ENCODE measurements at places on chromosomes 6 and 20.

DNA sequence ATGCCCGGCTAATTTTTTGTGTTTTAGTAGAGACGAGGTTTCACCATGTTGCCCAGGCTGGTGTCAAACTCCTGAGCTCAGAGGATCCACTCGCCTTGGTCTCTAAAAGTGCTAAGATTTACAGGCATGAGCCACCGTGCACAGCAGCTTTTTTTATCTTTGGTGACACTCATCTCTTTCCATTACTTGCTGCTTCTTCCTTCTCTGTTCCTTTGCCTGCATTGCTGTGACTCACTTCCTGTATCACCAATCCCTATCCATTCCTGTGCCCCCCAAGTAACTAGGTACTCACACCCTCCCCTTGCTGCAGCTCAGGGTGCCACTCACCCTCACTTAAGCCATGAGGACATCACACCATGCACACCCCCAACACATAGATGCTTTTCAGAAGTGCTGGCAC, 24.6 kb downstream of the KHDC1L start:
- no peak for DNase-seq

- DNase-seq = no peak
Measured at GRCh38 chr6:108998485-108998884, 96.2 kb downstream of the SESN1 start.

- no peak for DNase-seq
Measured at GRCh38 chr6:33320315-33321181, 3.0 kb upstream of the ZBTB22 start.

DNA sequence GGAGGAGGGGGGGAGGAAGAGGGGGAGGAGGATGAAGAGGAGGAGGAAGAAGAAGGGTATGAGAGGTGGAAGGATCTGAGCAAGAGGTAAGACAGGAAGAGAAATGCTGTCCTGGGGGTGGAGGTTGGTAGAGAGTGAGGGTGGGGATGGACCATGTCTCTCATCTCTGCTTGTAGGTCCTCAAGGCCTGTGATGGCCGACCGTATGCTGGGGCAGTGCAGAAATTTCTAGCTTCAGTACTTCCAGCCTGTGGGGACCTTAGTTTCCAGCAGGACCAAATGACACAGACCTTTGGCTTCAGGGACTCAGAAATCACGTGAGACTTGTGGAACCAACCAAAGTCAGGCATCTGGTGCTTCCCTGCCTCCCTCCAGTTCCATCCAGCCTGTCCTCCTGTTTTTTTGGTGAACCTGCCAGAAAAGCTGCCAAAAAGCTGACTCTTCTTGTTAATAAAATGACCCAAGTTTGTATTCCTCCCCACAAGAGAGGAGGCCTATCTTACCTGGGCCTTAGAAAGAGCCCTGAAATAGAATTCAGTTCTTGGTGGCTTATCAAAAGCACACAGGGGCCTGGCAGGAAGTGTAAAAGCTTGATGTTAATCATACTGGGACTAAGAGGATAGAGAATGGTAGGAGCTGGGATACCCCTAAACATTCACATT, 2.5 kb upstream of the C4A start:
- DNase-seq = no peak

DNA sequence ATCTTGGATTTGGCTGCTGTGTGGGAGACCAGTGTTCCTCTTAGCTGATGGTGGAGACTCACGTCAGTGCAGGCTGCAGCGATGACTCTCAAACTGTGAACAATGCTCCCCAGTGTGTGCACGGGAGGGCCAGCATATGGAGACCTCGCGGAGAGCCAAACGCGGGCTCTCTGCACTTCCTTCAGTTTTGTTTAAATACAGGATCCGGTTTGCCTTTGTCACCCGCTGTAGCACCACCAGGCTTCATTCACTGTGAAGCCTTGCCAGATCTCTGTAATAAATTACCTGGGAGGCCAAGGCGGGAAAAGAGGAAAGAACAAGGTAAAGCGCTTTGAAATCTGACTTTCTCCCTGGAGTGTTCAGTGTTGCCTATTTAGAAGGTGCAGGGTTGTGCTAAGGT, 30.7 kb upstream of the TMEM14A start:
- DNase-seq = no peak

DNA sequence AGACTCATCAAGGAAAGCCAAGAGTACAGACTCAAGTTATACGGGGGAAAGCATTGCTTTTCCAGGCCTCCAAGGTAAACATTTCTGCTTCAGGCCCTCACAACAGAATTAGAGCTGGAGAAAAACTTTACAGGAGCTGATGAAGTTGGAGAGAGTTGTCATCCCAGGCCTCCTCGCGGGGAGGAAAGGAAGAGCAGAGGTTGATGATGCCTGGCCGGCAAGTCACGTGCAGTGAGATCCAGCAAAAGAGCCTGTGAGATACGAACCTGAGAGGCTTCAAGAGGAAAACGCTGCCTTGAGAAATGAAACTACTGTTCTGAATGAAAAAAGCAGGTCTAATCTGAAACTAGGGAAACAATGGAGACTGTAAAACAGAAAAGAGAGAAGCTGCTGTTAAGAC, 122.9 kb downstream of the FAM120B start:
- no peak for DNase-seq

GRCh38 chr20:61855286-61855685, 210.4 kb downstream of the TAF4 start:
- DNase-seq = no peak

GRCh38 chr6:19892260-19892659, 55.1 kb downstream of the ID4 start:
- no peak for DNase-seq

DNA sequence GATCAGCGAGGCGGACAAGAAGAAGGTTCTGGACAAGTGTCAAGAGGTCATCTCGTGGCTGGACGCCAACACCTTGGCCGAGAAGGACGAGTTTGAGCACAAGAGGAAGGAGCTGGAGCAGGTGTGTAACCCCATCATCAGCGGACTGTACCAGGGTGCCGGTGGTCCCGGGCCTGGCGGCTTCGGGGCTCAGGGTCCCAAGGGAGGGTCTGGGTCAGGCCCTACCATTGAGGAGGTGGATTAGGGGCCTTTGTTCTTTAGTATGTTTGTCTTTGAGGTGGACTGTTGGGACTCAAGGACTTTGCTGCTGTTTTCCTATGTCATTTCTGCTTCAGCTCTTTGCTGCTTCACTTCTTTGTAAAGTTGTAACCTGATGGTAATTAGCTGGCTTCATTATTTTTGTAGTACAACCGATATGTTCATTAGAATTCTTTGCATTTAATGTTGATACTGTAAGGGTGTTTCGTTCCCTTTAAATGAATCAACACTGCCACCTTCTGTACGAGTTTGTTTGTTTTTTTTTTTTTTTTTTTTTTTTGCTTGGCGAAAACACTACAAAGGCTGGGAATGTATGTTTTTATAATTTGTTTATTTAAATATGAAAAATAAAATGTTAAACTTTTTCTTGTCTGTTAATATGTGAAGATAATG, 2.2 kb downstream of the HSPA1B start:
- no peak for DNase-seq

DNA sequence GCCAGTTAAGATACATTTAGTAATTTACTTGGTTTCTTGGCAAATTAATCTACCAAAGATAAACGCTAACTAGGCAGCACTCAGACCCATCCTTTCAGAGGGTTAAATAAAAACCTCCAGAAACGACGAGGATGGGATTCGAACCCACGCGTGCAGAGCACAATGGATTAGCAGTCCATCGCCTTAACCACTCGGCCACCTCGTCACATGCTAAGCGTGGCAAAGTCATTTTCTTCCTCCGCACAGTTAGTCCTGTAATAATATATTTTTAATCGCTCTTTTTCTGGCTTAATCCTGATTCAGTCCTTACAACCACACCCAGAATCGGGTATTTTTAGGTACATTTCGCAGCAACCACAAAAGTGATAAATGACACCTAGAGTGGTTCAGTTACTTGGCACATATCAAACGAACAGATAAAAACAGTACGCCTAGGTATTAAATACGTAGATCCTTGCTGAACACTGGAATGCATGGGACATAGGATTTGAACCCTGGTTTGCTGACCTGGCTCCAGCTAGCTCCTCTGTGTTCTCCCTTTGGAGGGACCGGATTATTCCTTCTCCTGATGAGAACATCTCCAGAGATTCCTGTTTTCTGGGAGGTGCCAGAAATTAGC, 71.6 kb downstream of the GPX5 start:
- no peak for DNase-seq

GRCh38 chr6:33838983-33839382, 35.2 kb upstream of the MLN start:
- no peak for DNase-seq

GRCh38 chr20:21208999-21209398, 83.1 kb downstream of the KIZ start:
- no peak for DNase-seq

- no peak for DNase-seq
Measured at GRCh38 chr6:107793191-107793590, 30.9 kb downstream of the SCML4 start.

DNA sequence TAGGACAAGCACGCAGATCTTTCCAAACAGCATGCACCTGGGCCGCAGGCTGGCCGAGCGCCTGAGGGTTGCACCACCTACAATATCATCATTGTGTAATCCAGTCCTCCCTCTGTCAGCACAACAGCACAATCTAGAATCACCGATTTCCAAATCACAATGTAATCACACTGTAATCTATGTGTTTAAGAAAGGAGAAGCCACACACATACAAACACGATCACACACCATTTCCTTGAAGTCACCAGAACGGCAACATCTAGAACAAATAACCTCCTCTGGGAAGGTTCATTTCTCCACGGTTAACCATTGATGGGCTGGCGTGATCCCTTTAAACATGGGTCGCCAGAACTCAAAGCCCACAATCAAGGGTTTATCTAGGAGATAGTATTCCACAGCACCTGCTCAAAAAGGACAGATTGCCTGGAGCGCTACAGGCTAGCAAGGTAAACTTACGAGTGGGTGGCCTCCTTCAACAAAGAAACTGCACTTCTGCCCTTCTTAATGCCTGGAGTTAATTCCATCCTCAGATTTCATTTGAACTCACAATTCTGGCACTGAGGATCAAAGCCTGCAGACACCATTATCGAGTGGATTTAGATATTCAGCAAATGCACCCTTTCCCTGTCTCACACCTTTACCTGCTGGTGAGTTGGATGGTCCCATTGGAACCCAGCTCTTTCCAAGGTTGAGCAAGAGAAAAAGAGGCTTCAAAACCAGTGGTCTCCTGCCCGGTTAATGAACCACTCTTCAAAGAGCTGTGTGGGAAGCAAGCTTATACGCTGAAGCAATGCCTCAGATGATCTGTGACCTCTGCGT, 83.8 kb upstream of the FOXQ1 start:
- DNase-seq = no peak

DNA sequence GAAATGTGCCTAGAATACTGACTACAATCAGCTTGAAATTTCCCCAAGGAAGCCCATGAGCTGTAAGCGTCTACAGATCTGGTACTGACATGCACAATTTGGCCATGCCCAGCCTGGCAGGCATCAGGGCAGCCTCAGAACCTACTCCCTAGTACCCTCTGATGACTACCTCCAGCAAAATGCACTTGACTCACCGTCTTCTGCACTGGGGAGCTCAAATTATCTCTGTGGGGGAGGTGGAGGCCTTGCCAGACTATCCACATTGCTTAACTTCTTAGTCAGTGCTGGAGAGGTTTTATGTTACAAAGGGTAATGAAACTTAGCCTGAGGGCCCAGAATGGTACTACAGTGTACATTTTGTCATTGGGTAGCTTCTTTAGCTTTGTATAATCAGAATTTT, 126.0 kb upstream of the ADGRF1 start:
- DNase-seq = no peak

- no peak for DNase-seq
Measured at GRCh38 chr6:215335-216034, 76.8 kb upstream of the DUSP22 start.

DNA sequence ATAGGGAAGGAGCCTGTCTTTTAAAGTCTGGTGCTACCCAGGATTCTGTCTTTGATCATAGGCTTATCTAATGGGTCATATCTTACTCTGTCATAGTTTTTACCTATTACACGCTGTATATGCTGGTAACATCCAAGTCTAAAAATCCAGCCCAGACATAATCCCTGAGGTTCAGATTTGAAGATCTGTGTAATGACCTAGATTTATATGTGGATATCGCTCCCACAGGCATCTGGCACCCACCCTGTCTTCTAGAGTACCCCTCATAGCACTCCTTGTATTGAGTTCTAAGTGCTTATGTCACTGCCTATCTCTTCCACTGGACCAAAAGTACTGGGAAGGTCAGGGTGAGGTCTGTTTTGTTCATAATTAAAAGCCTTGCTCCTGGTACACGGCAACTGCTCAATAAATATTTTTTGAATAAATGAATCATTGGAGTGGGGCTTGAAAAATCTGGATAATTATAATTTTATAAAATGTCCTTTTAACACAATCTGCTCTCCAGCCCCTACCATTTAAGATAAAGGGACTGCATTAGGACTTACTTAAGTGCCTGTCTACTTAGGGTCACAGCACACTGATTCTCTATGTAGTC, 136.4 kb downstream of the FUT9 start:
- no peak for DNase-seq

GRCh38 chr6:73156793-73157767, 68.2 kb downstream of the KHDC1L start:
- no peak for DNase-seq

- DNase-seq = no peak
Measured at GRCh38 chr20:49727478-49727877, 13.8 kb upstream of the B4GALT5 start.

DNA sequence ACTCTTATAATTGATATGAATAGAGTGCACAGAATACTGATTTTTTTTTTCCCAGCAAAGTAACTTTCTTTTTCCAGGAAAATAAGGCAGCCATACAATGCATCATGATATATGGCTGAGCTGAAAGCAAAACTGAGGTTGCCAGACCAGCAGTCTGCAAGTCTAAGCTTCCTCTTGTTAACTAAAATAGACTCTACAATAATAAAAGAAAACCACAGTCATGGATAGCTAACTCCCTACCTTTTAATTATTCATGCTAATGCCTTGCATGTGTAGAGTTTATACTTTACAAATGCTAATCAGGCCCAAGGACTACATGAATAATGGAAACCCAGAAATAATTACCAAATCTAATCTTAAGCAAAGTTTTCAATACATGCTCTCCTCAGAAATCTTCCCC, 47.4 kb downstream of the MAP7 start:
- no peak for DNase-seq

GRCh38 chr6:154001494-154002285, 37.4 kb upstream of the OPRM1 start:
- DNase-seq = no peak

DNA sequence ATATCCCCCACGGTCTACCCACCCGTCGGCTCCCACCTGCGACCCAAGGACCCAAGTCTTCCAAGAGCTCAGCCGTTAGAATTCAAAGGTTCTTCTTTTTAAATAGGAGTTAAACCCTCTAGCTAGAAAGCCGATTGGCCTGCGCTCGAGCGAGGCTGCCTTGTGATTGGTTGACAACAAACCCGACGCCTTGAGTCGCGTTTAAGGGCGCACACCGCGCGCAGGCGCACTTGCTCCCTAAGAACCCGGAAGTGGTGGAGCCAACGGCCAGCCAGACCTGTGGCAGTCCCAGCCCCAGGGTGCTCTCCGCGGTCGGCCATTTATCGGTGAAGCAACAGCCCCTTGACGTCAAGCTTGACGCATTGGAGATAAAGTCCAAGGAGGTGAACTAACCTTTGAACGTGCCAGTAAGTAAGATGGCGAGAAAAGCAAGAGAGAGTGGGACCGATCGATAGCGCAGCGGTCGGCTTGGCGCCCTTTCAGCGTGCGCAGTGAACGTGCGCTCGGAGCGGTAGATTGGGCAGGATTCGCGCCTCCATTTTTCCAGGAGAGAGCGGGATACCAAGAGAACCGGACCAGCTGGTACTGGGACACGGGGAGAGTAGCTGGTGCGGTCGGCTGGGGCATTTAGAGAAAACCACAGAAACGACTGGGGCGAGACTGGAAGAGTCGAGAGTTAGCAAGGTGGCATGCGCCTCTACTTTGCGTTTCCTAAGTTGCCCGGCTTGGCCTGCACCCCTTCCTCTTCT, at the start of the genes AURKA and CSTF1:
TSS of gene AURKA (minus strand) at position 84 of the 749 bp plus-strand sequence. CDS start 4,018 bp downstream, outside the sequence.
TSS of gene CSTF1 (plus strand) at position 514 of the 749 bp plus-strand sequence. CDS start 2,908 bp downstream, outside the sequence.
- DNase-seq = peak; percentile 96

Data from esophagus squamous epithelium (tissue), 5 donors.